ENCODE measurements at places on chromosomes 6 and 20.

GRCh38 chr20:56212091-56212490, 36.4 kb upstream of the MC3R start:
- no peak for DNase-seq

DNA sequence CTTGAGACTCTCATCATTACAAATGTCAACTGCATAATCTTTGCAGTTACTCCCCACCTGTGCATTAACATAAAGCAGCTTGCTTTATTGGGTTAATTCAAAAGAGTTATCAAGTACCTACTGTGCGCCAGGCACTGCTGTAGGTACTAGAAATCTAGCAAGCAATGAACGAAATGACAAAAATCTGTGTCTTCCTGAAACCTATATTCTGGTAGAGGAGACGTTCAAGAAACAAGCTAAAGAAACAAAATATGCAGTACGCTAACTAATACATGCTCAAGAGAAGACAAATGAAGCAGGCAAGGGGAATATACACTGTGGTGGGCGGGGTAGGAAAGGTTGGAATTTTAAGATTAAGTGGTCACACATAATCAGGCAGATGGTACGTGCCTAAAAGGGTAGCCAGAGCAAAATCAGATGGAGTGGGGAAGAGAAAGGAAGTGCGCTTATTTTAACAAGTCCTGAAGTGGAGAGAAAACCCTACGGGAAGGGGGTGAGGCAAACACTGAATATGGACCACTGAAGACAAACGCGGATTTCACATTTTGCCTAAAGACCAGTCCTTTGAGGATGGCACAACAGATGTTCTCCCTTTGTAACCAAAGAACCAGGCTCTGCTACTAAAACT, 1.2 kb downstream of the ELOVL2 start:
- DNase-seq, result no peak

- peak; percentile 29 for DNase-seq
Observed at GRCh38 chr6:149895833-149896271, 2.1 kb downstream of the RAET1E start.

DNA sequence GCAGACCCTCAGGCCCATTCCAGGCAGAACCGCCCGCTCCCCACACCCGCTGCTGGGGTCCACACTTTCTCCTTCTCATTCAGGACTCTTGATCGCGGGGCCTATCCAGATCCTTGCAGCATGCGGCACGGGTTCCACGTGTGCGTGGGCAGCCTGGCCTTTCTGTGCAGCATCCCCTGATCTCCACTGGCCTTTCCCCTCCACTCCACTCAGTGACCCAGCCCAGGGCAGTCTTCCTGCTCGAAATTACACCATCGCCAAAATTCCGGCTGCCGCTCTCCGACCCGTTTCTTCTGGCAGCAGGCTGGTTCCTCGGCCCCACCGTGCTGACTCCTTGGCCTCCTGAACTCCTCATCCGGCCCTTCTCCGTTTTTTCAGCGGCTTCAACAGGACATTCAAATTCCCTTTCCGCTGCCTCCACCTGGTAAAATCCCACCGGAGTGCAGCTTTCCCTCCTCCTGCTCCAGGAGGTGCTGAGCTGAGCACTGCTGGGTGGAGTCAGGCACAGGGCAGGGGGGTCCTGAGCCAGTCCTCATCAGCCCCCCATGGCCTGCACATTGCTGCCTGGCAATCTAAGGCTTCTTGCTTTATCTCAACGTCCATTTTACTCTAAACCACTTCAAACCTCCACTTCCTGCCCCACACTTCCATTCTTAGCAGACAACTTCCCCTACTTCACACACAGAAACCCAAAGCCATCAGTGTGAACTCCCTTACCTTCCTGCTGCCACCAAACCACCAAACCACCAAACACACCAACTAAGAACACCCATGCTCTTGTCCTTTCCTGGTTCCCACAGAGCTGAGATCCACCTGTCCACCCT, 9.0 kb downstream of the SFT2D1 start:
- no peak for DNase-seq

GRCh38 chr6:4582506-4583417, 193.4 kb upstream of the CDYL start:
- DNase-seq, result no peak

- no peak for DNase-seq
Observed at GRCh38 chr6:109165392-109165974, 70.2 kb downstream of the CEP57L1 start.

All from activated CD4-positive, alpha-beta T cell treated with anti-CD3 and anti-CD28 coated beads, Interleukin-2, amount 50 U/mL, for 1 hour (primary cell).